ENCODE measurements at places on chromosomes 6 and 20.

- no peak for DNase-seq
These were observed 65.2 kb upstream of the RSPO3 start for GRCh38 chr6:127053032-127053874.

DNA sequence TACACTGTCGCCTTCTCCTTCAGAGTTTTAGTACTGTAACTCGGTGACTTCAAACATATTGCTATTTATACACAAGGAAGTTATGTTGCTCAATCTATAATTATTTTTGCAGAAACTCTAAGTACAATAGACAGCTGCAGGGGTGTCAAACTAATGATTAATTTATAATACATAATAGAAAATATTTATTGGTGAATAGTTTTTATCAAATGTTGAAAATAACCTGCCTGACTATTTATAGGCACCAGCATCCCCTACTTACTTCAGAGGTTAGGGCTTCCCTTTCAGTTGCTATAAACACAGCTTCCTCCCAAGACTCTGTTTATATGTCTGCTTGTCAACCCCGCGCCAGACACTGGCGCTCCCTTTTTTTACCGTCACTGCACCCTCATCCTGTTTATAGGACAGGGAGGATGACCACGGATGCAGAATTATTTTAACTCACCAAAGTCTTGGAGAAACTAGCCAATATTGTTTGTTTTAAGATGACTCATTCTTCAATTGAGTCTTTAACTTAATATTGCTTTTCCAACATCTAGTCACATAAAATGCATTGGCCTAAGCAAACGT lies 225.0 kb downstream of the ALDH8A1 start:
- DNase-seq, result no peak

- DNase-seq, result peak; percentile 92
These were observed 6.5 kb downstream of the BMP5 start for GRCh38 chr6:55868771-55869479.

- DNase-seq, result no peak
These were observed 69.3 kb downstream of the HDDC2 start for GRCh38 chr6:125232466-125232865.

- DNase-seq, result no peak
These were observed 40.4 kb upstream of the TINAG start for GRCh38 chr6:54267798-54268197.

- no peak for DNase-seq
These were observed 98.2 kb upstream of the NAA20 start for GRCh38 chr20:19918965-19919329.

DNA sequence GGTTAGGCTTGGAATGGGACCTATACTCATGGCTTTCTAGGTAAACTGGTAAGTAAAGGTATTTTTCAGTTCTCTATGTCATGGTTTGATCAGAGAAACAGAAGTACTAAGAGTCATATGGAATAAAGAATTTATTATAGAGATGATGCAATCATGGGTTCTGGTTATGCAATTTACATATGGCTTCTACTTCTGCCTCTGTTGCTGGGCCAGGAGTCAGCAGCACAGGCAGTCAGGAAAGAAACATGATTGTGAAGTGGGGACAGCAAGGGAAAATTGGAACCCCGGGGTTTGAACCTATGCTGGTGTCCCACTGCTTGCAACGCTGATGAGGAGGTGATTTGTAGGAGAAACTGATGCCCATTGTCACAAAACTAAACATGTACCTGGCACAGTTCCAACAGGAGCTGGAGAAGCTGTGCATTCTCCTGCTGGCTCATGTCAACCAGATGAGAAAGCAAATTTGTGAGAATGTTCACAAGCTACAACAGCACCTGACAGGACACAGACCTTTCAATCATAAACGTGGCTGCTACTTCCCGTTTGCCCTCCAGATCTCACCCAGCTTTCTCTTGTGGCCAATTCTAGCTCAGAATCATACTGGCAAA lies 887.1 kb downstream of the TFAP2A start:
- DNase-seq, result no peak

DNA sequence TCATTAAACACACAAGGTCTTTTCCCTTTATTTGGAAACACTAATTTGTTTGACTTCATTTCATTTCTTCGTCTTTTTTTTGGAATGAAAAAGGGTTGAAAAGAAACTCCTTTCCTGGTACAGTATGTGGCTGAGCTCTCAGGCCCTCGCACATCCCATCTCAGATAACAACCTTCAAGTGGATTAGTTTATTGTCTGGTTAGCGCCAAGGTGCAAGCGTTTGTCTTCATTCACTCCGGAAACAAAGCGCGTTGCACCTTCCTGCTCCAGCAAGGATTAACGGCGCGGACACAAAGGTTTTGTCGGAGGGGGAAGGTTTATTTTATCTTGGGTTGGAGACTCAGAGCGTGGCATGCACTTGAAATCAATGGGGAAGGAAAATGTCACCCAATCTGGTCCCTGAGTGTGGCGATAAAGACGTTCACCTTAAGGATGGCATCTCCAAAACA lies 5.3 kb upstream of the NKX2-2 start:
- no peak for DNase-seq

DNA sequence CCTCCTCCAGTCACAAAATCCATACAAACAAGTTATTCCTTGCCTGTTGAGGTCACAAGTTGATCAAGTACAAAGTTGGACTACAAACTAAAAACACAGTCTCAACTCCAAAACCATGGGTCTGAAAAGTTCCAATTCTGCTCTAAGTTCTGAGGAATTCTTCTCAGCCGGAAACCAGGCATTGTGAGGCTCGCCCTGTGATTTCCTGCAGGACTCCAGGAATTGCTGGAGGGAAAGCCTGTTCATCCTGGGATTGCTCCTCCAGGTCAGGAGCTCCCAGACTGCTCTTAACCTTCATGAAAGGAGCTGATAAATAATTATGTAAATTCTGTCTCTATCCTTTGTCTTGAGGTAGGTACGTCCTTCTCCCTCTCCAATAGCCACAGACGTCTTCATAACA lies 8.5 kb downstream of the TRAM2 start:
- DNase-seq, result no peak

DNA sequence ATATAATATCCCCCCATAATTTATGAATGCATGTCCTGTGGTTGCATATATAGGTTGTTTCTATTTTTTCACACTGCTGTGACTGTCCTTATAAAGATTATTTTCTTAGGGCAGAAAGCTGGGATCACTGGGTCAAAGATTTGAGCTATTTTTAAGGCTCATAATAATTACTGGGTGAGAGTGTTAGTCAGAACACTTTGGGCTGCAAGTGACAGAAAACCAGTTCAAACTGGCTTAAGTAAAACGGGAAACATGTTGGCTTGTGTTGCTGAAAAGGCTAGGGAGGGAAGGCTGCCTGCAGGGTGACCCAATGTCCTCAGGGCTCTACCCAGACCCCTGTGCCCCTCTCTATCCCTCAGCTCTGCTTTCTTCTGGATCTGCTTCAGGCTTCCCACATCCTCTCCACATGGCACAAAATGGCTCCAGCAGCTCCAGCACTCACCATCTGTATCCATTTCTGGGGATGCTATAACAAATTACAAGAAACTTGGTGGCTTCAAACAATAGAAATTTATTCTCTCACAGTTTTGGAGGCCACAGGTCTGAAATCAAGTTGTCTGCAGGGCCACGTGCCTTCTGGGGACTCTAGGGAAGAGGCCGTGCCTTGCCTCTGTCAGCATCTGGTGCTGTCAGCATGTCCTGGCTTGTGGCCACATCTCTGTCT lies 33.1 kb upstream of the MLN start:
- no peak for DNase-seq

- peak; percentile 46 for DNase-seq
These were observed 61.1 kb downstream of the FAM217A start for GRCh38 chr6:4017834-4018170.

- DNase-seq, result no peak
These were observed 141.7 kb upstream of the RPS6KA2 start for GRCh38 chr6:166768761-166769160.

- no peak for DNase-seq
These were observed 343.9 kb downstream of the SOX4 start for GRCh38 chr6:21937466-21937865.

All from activated CD4-positive, alpha-beta T cell treated with anti-CD3 and anti-CD28 coated beads, Interleukin-2, amount 50 U/mL, for 16 hours (primary cell).